ENCODE measurements at places on chromosomes 6 and 20.

- no peak for DNase-seq
Observed at GRCh38 chr6:105835373-105835772, 250.8 kb upstream of the PRDM1 start.

DNA sequence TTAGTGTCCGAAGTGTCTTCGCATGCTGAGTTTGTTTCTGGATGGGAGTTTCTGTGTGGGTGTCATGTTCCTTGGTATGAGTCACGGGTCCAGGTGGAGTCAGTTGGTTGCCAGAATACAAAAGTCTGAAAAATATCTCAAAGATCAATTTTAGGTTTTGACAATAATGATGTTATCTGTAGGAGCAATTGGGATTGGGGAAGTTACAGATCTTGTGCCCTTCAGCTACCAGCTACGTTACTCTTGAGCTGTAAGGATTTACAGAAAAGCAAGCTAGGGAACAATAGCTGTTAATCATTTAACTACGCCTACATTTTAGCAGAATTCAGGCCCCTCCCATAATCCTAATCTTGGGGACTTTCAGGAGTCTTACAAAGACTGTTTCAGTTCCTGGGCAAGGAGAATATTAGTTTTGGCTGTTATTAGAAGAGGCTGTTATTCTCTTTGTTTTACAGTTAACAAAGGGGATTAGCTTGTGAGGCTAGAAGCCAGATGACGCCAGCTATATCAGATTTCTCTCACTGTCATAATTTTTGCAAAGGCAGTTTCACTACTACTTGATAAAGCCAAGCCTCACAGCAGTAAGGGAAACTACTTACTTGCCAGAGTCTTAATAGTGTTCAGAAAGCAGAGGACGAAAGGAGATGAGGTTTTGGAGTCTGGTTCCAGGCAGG lies 15.4 kb upstream of the SLC22A16 start:
- no peak for DNase-seq

DNA sequence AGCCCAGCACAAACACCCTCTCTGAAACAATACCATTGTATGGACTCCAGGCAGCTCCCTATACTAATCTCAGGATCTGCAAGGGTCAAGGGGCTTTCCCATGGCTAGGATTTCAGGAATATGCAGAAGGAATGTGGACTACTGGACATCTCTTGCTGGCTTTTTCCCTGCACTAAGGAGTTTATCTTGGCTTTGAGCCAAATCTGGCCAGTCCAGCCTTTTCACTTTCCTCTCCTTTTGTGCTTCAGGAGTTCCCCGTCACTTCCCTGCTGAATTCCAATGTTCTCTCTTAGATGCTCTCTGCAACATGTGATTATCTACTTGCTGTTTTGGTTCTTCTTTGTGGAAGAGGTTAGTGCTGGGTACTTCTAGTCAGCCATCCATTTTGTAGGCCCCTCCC lies 568.2 kb downstream of the HDGFL1 start:
- DNase-seq: no peak

GRCh38 chr6:138560130-138560860 lies 61.0 kb upstream of the NHSL1 start:
- no peak for DNase-seq

DNA sequence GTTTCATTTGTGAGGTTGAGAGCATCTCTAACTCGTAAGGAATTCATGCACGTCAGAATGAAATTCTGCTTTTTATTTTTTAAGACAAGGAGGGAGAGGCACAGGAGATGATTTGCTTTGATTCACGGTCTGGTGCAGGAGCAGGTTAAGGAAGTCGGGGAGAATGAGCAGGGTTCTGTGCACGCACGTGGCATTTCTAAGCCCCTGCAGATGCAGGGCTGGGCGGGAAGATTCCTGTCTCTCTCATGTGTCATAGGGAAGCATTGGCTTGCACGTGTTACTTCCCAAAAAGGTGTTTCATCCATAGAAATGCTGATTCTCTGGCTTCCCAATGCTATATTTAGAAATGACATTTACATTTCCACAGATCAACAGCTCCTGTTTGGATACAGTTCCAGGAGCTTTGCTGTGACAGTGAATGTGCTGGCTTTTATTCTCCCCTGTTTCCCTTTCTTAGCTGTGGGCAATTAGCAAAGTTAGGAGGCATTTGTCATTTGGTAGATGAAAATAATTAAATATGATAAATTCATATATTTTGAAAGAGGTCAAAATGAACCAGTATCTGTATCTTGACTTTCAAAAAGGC lies 119.7 kb upstream of the ZFP64 start:
- DNase-seq: no peak
